ENCODE measurements at places on chromosomes 2 and 18.

DNA sequence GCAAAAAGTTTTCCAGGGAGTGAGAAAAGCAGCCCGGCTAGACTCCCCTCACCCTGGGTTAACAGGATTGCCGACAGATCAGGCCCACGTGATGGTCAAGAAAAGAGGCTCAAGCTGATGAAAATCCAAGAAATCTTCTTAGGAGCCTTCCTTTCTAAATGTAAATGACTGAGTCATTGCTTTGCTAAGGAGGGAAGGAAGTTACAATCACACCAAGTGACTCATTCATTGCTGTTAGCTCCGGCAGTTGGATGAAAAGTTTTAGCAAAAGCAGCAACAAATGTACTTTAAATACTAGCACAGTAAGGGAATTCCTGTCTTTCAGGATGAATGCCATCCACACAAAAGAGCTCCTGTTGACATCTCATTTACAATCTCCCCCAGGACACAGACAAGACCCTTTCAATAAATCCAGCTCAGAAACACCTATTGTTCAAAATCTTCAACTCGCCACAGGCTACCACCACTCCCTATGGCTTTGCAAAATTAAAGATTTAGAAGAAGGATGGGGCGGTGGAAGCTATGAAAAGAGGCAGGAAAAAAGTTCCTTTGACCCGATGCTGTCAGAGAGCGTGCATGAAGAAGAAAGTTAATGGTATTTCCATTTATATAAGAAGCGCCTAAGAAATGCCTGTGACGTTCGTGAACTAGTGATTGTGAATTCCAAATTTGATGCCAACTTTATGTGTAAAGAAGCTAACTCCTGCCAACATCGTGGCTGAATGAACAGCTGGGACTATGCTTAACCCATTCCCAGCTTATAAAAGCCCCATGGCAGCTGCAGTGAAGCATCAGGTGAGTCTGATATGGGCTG, 153.7 kb downstream of the TGIF1 start:
- peak; percentile 97 for DNase-seq

- DNase-seq: no peak
Measured at GRCh38 chr18:74066018-74066417, 81.6 kb downstream of the FBXO15 start.

GRCh38 chr2:108616751-108617161, 82.5 kb downstream of the LIMS1 start:
- DNase-seq: no peak

- DNase-seq: no peak
Measured at GRCh38 chr2:28052691-28053090, 162.2 kb downstream of the BABAM2 start.

GRCh38 chr2:36394804-36395203, 39.2 kb downstream of the CRIM1 start:
- DNase-seq: no peak

GRCh38 chr2:237885111-237885930, 25.9 kb downstream of the RAMP1 start:
- DNase-seq: no peak

GRCh38 chr2:57444752-57445430, 601.7 kb upstream of the VRK2 start:
- DNase-seq: no peak

DNA sequence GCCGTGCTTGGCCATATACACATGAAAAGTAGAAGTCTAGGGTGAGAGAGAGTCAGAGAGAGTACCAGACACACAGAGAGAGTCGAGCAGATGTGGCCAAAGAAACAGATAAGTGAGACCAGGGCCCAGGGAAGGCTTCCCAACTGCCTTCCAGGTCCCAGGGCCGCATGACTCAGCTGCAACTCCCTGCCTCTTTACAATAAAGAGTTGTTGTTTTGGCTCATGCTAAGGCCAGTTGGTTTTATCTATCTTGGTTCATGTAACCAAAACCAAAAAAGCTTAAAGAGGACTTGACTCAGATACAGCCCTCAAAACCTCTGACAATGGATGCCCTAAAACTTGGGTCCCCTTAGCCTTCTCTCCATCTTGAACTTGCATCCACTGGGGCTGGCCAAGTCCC, 36.9 kb downstream of the REEP1 start:
- peak; percentile 64 for DNase-seq

- DNase-seq: no peak
Measured at GRCh38 chr2:175152242-175152641, 15.8 kb downstream of the ATF2 start.
